CD4-positive, alpha-beta T cell treated with Interleukin-12 subunit alpha and Interleukin-12 subunit beta, for 1 hour (primary cell): ENCODE measurements at places on chromosomes 16 and 17.

- no peak for DNase-seq
Observed at GRCh38 chr17:48198950-48199541, 91.5 kb downstream of the SNX11 start.

GRCh38 chr17:31425282-31426040 is 34.0 kb downstream of the RAB11FIP4 start:
- DNase-seq = no peak

DNA sequence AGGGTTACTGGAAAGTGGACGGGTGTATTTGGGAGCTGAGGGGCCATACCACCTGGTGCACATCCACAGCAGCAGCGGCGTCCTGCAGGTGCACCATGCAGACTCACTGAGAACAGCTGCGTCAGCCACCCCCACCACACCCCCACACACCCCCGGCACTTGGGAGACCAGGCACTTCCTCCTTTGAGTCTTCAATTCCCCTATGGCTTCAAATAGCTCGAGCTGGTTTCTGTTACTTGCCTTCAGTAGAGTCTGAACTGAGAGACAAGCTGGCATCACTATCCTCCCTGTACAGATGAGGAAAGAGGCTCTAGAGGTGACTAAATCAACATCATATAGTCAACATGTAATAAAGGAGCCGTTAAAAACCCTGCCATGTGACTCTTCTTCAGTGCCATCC is 15.4 kb downstream of the CUEDC1 start:
- no peak for DNase-seq

GRCh38 chr16:24041834-24042631 is 206.2 kb downstream of the PRKCB start:
- peak; percentile 79 for DNase-seq

- DNase-seq = no peak
Observed at GRCh38 chr16:2319606-2320005, 20.9 kb downstream of the ABCA3 start.
